Stromal cell of bone marrow (primary cell): ENCODE measurements at places on chromosomes 13 and 19.

DNA sequence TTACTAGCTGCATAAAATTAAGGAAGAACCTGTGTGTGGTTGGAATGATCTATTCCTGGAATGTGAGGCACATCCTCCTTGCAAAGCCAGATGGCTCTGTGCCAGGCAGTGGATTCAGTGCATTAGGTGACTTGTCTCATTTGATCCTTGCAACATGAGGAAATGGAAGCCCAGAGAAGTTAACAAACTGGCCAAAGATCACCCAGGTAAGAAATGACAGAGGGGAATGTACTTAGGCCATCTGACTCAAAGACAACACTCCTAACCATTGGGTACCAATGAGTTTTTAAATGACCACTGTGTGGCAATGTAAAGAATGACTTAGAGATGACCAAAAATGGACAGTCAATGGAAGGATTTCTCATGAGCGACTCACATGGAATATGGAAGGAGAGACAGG is 114.2 kb upstream of the RXFP2 start:
- no peak for DNase-seq

DNA sequence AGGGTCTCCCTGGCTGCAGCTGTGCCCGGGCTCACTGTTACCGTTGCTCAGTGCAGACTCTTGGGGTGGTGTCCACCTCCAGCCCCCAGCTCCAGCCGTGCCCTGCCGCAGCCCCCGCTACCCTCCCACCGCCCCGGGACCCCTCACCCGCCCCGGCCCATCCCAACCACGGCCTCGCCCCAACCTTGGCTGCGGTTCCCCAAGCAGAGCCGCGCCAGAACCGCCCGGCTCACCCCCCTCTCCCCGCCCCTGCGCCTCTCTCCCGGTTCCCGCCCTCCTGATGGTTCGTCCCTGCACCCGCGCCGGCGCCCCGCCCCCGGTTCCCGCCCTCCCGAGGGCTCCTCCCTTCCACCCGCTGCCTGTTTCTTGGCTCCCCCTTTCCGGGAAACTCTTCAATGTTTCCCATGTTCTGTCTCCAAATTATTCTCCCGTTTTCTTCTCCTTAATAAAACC is 40.3 kb downstream of the ANKRD10 start:
- DNase-seq, result peak; percentile 68

DNA sequence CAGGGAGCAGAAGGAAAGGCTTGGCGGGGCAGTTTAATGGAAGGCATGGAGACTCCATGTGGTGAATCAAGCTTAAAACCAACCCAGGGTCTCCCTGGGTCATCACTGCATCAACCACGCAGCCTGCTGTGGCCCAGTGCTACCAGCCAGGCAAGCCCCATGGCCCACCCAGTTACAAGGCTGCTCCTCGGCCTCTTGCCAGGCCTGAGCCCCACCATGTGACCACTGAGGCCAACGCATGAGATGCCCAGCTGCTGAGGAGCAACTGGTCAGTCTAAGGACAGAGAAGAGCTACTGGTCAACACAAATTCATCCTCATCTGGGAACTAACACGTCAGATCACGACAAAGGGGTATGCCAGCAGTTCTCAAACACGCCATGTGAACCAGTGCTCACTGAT is 15.4 kb upstream of the KPTN start:
- no peak for DNase-seq

GRCh38 chr19:57961785-57962184 is 12.5 kb downstream of the C19orf18 start:
- DNase-seq, result no peak

DNA sequence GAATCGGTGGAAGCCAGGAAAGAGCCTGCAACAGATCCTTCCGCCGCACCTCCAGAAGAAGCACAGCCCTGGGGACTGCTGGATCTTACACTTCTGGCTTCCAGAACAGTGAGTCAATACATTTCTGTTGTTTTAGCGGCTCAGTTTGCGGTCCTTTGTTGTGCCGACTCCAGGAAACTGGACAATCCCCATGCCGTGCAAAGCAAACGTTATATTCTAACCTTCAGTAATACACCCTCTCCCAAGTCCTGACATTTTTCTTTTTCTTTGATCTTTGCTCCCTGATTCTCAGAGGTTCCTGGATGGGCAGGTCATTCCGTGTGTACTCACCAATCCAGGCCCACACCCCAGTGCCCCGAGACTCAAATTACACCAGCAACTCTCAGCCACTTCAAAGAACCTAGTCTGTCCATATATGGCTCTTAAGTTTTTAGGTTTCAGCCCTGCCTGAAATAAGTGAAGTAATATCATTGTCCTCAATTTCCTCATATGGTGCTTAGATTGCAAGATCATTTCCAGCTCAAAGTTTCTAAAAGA is 387.1 kb upstream of the SGCG start:
- DNase-seq, result no peak

- DNase-seq, result no peak
These were observed 123.0 kb downstream of the RGCC start for GRCh38 chr13:41580345-41580744.

DNA sequence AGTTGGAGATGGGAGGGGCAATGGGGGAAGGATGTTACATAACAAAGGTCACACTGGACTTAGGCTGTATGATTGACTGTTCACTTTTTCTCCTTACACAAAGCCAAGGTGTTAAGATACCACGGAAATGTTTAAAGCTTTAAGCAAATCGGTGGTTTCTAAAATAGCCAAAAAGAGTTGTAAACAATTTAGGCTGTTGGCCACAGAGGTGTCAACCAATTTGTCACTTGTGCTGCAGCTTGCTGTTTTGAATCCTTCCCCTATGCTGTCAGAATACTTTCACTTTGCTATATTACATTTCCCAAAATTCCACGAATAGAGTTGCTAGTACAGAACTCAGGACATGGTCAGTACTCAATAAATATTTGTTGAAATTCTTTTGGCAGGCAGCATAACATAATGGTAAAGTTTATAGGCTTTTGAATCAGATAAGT is 149.3 kb downstream of the VWA8 start:
- no peak for DNase-seq
